Mesangial cell (primary cell): ENCODE measurements at places on chromosomes 2 and 18. TPM values are rescaled to one million over a fixed set of nuclear protein-coding genes. Genes with fewer than 3 reads are reported as not detected.

Gene SERPINB10
- not detected in 2 replicates for total RNA-seq

Gene RPL37A
- 646 and 1,179 TPM in 2 replicates for total RNA-seq

Gene CDH20
- total RNA-seq = 1.3 TPM in 1 of 2 replicates, not detected in the other

Gene UGT1A5
- total RNA-seq = not detected in 2 replicates

Gene AMER3
- total RNA-seq = not detected in 2 replicates

Gene CFC1
- not detected in 2 replicates for total RNA-seq

Gene MAP3K20
- 16.6 and 23.8 TPM in 2 replicates for total RNA-seq

Gene LOXHD1
- total RNA-seq = not detected in 2 replicates
